ENCODE measurements at places on chromosomes 3 and 15.

DNA sequence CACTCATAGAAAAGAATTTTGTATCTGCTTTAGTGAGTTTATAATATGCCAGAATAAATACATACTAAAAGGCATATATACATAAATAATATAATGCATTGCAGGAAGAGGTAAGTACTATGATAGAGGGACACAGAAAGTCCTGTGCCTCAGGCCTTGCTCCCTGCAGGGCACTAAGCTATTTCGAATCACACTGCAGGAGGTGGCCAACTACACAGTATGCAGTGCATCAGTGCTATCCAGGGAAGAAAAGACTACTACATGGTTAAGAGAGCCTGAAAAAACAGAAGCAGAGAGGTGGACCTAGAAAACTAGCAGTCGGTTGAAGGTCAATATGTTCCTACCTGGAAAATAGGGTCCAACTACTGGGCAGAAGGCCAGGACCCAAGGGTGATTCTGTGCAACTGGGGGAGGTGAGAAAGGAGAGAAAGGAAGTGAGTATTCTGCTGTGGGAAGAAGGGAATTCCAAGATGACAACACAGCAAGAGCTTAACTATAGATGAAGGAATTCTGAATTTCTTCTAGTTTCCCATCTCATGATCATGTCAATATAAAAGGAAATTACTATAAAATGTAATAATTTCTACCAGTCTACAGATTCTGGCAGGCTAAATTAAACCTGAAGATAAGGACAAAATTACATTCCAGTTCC is 218.0 kb downstream of the ZBTB20 start:
- no peak for DNase-seq

- DNase-seq, result no peak
These were observed 2.3 kb upstream of the TLE3 start for GRCh38 chr15:70099967-70100473.

DNA sequence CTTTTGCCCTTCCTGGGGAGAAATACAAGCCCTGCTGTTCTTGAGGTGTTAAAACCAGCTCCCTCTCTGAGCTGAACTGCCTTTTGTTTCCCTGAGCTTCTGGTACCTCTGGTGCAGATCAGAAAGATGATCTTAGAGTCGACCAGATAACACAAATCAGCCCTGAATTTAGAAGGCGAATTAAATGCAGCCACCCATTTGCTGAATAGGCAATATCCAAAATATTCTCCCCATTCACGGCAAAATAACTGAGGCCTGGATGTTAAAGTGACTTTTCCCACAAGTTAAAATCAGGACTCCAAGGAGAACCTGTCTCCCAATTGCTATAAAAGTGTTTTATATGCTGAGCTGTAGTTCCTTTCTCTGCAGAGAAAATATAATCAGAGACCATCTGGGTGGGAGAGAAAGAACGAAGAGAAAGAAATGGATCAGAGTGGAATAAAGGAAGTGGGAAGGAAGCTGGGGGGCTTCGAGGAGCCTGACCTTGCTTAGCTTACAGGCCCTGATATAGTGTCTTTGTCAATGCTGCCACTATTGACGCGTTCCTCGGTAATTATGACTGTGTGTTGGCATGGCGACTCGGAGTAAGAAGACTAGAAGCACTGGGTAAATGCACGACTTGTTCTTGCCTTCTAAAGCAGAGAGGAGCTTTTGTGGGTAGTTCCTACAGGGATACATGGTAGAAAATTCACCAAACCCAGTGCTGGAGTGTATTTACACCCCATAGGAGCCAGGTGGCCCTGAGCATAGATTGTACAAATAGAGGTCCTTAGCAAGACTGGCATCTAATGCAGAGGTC is 47.5 kb upstream of the POLG start:
- no peak for DNase-seq

- DNase-seq, result no peak
These were observed 42.7 kb downstream of the GOLGA6A start for GRCh38 chr15:74039656-74040010.

- no peak for DNase-seq
These were observed 96.3 kb upstream of the SLC2A2 start for GRCh38 chr3:171122861-171123260.

GRCh38 chr15:61447981-61448380 is 218.9 kb upstream of the RORA start:
- DNase-seq, result no peak

DNA sequence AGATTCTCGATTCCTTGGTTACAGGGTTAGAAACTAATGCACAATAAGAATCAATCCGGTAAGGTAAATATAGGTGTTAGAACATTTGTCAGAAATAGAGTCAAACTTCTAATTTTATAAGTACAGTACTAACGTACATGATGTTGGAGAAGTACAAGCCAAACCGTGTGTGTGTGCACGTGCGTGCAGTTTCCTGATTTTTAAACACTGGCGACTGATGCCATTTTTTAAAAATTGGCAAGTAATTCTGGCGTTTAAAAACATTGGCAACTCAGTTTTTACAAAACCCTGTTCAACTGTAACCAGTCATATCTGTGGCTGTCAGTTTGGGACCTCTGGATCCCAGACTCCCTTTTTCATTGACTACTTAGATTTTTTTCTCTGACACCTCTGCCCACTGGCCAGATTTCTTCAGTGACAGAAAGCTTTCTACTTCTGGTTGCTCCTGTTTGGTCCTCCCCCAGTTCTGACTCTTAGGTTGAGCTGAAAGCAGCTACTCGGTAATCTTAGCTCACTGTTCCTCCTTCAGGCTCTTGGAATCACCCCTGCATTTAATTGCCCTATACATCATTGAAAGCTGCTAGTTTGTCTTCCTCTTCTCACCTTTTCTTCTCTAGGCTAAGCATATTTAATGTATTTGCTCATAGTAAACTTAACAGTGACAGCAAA is 843 bp downstream of the ATG7 start:
- DNase-seq, result no peak

DNA sequence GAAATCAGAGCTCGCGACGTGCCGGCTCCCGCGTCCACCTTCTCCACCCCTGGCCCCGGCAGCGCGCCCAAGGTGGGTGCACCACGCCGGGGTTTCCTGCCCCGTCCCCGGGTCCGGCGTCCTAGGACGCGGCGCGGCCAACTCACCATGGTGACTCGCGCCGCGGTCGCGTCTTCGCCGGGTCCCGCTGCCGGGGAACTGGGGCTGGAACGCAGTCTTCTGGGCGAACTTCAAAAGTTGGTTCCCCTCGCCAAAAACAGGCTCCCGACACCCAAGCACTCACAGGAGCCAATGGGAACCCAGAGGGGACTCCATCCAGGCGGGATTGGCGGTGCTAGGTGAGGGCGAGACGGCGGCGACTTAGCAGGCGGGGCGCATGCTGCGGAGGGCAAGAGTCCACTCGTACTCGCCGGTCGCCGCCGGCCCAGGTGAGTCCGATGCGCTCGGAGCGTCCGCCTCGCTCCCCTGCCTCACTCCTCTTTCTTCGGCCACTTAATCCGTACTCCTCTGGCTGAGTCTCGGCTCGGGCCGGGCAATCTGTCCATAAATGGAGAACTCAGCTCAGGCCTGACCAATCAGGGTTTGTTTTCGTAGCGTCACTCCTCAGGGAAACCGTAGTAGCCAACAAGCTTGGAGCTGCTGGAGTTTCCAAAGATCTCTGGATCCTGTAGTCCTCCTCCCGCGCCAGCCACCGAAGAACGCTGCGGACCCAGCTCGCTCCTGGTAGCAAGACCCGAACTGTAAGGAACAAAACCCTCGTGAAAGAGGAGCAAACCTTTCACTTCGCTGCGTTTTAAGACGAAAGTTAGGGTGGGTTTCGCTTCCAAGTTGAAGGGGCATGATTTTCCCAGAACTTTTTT is at the start of gene MYO1E:
Gene MYO1E, minus strand, starts transcription at position 520 of the 860 bp plus-strand sequence. Its CDS starts 371 bp downstream, at position 149.
- peak; percentile 40 for DNase-seq

DNA sequence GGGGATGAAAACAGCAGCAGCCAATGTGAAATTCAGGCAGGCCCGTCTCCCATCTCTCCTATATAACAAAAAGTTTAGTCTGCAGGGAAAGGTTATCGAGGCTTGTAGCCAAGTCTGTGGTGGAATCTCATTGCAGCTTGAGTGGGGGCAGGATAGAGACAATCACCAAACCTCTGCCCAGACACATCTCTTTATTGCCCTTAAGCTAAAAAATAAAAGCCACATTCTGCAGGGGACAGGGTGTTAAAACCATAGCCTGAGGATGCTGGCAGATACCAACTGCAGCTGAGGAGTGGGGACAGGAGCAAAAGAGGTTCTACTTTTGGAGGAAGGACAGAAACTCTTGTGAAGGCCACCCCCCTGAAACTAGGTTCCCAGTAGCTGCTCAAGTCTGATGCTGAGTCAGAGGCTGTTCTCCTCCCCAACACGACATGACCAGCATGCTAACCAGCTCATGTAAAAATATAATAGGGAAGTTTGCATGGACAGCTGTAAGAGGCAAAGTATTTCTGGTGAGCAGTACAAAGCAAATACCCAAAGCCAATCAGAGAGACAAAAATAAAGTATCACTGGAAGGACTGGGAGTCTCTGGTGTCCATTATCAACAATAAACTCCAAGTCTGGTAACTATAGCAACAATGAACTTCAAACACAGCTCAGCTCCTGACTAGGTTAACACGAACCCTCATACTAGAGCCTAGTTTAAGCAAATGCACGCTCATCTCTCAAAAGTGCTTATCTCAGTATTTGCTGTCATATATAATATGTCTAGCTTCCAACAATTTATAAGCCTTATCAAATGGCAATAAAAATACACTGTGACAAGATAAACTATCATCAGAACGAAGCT is 362.2 kb upstream of the SLCO3A1 start:
- DNase-seq, result no peak

DNA sequence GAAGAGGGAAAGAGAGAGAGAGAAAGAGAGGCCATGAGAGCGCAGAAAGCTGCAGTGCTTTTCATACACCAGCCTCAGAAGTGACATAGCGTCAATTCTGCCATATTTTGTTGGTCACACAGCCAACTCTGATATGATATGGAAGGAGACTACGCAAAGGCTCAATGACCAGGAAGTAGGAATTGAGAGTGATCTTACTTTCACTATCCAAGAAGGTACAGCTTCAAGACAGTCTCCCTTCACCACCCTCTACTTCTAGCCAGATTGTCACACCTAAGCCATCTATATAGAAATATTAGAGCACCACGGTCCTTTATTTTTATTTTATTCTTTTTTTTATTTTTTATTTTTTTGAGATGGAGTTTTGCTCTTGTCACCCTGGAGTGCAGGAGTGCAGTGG is 21.1 kb downstream of the PARP15 start:
- DNase-seq, result no peak

DNA sequence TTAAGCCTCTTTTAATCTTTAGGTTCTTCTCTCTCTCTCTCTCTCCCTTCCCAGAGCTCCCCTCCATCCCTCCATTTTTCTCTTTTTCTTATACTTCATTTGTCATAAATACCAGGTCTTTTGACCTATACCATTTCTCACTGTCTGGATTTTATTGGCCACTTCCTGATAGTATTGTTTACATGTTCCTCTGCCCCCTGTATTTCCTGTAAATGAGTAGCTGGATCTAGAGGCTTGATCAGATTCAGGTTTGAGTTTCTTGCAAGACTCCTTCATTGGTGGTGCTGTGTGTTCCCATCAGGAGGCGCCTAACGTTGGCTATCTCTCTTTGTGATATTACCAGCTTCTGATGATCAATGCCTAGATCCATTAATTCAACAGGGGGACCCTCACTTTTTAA is 42.2 kb downstream of the DAPK2 start:
- DNase-seq, result no peak

DNA sequence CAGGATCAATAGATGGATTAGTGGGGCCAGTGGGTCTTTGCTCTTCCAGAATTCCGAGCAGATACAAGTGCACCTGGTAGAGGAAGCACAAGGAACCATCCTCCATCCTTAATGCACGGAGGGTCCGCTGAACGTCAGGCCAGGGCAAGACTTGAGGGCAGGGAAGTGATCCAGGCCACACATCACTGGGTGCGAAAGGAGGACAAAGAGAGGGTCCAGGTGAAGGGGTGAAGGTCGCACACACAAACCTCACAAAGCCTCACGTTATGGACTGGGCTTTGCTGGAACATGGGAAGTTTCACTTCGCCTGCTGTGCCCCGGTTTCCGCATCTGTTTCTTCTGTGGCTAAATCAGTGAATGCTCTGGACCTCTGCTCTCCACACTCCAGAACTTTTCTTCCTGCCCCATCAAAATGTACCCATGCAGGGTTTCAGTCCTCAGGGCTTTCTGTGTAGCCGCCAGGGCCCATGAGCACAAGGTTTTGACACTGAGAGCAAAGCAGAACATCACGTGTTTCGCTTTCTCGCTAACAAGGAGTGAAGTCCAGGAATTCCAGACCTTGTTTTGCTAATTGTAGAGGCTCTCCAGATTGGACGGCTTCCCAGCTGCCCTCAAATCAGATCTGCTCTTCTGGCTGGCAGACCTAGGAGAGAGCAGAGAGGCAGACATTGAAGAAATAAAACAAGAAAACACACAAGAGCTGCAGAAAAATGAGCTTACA is 56.3 kb downstream of the KLF15 start:
- no peak for DNase-seq

DNA sequence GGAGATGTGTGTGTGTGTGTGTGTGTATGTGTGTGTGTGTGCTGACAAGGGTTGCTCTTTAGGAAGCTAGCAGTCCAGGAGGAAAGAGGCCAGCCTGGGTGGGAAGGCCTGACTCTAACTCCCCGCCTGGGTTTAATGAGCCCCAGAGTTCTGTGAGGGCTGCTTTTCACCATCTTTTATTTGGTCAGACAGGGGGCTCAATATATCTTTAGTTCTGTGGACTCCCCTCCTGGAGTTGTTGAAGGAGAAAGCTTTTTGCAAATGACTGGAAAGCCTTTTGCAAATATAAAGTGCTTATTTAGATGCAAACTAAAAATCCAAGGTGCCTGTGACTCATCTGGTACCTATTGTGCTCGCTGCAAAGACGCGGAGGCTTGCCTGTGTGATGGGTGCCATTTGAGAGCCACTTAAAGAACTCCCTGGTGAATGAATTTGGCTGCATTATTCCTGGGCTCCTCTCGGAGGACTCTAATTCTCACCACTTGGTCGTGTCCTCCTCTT is 24.5 kb downstream of the DRD3 start:
- no peak for DNase-seq

DNA sequence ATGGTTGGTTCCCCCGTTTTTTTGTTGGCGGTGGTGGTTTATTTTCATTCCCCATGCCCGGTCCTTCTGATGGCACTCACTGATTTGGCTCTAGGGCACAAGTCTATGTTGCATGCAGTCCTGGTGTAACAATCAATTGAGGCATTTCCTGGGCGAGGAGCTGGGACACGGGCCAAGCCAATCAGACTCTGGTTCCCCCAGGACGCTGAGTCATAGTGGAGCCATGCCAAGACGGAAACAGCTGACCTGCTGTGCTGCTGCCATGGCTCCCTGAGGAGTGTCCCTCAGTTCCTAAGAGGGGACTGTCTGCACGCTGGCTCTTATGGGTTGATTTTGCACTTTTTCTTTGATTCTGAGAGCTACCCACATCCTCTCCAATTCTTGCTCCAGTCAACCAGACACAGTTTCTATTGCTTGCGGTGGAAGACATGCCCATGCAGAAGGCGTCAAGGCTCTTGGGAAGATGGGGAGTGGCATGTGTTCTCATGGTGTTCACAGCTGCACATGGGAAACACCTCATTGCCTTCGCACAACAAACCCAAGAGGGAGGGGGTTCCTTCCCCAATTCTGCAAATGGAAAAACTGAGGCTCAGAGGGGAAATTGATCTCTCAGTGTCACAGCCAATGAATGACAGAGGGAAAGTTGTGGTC is 28.3 kb upstream of the ALDH1L1 start:
- DNase-seq, result no peak

All from activated naive CD8-positive, alpha-beta T cell treated with anti-CD3 and anti-CD28 coated beads for 36 hours (primary cell).